ENCODE measurements at places on chromosomes 6 and 20. TPM values are rescaled to one million over a fixed set of nuclear protein-coding genes. Genes with fewer than 3 reads are reported as not detected.

DNA sequence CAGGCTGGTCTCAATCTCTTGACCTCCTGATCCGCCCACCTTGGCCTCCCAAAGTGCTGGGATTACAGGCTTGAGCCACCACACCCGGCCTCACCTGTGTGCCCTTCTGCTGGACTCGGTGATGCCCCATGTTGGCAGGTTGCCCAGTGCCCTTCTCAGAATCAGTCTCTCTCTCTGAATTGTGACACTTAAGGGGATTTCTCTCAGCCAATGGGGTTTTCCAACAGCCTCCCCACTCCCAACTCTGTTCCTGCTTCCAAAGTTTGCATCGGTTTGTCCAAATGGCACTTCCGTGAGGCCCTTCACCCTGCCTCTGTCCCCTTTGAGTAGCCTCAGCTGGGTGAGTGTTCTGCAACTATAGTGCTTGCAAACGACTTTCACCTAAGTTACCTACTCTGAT is 3.1 kb upstream of the MRPS10 start:
- no peak for DNase-seq

The FRK gene
- 0.05 TPM for total RNA-seq

GRCh38 chr6:35140639-35141006 is 516 bp downstream of the TCP11 start:
- DNase-seq: no peak

GRCh38 chr6:33675968-33676367 is 35.5 kb downstream of the UQCC2 start:
- no peak for DNase-seq

- DNase-seq: no peak
These were observed 200.5 kb upstream of the POU3F2 start for GRCh38 chr6:98633886-98634285.

- no peak for DNase-seq
These were observed 136.8 kb downstream of the ALDH8A1 start for GRCh38 chr6:134813146-134813545.

DNA sequence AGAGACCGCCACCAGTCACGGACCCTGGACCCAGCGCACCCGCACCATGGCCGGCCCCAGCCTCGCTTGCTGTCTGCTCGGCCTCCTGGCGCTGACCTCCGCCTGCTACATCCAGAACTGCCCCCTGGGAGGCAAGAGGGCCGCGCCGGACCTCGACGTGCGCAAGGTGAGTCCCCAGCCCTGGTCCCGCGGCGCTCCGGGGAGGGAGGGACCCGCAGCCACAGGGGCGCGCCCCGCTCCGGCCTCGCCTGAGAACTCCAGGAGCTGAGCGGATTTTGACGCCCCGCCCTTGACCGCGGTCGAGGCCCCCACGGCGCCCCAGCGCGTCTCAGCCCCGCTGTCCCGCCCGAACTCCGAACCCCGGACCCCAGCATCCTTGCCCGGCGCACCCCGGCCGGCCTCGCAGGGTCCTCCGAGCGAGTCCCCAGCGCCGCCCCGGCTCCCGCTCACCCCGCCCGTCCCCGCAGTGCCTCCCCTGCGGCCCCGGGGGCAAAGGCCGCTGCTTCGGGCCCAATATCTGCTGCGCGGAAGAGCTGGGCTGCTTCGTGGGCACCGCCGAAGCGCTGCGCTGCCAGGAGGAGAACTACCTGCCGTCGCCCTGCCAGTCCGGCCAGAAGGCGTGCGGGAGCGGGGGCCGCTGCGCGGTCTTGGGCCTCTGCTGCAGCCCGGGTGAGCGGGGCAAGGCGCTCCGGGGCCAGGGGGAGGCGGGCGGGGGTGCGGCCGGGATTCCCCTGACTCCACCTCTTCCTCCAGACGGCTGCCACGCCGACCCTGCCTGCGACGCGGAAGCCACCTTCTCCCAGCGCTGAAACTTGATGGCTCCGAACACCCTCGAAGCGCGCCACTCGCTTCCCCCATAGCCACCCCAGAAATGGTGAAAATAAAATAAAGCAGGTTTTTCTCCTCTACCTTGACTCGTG is at the start of gene OXT:
OXT (plus strand) TSS at position 11 of the 920 bp plus-strand sequence; CDS start at position 47, 36 bp downstream.
- peak; percentile 74 for DNase-seq

DNA sequence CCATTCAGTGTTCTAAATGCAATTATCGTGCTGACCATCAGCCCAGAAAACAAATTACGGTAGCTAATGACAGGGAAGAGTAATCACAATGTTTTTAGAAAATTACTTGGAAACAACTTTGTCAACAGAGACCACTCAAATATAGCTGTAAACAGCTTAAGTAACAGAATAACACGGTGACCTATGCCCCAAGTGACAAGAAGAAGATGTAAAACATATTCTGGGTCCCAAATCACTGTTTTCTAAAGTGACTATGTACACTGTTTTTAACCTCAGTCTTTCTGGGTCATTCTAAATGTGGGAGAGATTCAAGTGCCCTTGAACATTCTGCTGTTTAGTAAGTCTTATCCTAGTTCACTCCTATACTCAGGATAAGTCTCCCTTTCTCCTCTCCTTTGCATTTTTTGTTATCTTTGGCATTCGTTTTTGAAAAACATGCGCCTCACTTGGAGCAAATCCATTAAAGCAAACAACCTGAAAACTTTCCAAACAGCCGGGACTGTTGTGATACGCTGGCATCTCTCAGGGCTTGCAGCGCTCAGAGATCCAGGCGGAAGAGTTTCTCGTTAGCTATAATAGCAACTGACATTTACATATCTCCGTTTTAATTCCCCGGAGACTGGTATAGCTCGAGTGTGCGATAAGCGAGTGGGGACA is 114.5 kb upstream of the SOX4 start:
- DNase-seq: no peak
